ENCODE measurements at places on chromosomes 12 and 14.

DNA sequence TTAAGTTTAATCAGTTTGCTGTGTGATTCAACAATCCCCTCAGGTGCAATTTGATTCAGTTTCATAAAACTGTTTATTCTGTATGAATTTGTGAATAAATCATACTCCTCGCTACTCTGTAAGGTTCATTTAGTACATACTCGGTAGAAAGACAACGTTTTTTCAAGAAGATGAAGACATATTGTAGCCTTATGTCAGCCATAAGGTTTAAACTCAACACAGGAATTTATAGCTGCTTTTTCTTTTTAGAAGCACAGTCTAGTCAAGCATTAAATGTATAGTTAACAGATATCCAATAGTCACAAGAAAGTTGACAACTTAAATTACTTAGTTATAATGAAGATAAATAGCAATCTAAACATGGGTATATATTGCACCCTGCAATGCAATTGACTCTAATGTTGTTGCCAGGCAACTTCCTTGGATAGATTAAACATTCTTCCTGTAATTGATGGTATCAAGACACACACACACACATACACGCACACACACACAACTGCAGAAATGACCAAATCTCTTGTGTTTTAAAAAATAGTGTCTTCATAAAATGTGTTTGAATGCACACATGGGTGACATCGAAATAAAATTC is 151.5 kb upstream of the MGAT4C start:
- no peak for DNase-seq

DNA sequence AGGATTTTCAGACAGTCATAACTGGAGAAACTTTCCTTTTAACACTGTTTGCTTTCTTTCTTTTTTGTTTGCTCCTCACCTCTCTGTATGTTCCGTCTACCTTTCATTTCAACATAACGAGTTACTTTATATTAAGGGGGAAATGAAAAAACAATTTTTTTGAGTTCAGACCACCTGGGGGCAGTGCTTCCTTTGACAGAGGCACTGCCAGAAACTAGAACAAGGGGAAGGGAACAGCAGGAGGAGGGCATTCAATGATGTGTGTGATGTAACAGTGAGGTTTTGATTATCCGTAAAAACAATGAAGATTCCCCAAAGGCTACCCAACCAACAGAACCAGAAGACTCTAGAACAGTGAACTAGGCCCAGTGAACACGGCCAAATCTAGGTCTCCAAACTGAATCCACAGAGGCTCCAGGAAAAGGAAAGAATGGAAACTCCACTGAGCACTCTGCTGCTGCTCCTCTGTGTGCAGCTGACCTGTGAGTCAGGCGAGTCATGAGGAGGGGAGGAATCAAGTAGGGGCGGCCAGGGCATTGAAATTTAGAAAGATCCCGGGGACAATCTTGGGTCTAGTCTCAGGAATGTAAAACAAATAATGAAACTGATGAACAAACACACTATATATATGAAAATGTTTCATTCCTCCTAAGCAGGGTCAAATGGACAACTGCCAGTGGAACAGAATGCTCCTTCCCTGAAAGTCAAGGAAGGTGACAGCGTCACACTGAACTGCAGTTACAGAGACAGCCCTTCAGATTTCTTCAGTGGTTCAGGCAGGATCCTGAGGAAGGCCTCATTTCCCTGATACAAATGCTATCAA is 323.5 kb downstream of the DAD1 start:
- DNase-seq = no peak

GRCh38 chr14:95294834-95295599 is 24.7 kb downstream of the CLMN start:
- DNase-seq = no peak

- DNase-seq = no peak
Measured at GRCh38 chr12:130658145-130658911, 57.8 kb downstream of the RIMBP2 start.

GRCh38 chr12:113161415-113162016 is 12.0 kb downstream of the CFAP73 start:
- no peak for DNase-seq

DNA sequence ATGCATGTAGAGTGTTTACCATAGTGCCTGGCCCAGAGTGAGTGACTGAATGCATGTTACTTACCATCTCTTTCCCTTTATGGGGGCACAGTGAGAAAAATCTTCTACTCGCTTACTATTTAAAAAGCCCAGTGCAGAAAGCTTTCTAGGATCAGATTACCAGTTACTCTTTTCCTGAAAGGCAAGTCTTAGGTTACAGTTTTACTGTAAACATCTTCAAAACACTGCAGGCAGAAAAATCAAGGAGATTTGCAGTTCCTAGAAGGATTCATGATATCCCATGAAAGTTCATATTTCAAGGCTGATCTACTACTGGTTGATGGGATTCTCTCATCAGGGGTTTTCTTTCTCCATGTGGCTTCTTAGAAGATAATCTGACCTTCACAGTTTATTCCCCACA is 29.3 kb upstream of the DAAM1 start:
- DNase-seq = no peak

- DNase-seq = no peak
Measured at GRCh38 chr12:75665216-75665615, 153.8 kb upstream of the KRR1 start.
